Trophoblast cell (in vitro differentiated cells and primary cell): ENCODE measurements at places on chromosomes 1 and 21.

DNA sequence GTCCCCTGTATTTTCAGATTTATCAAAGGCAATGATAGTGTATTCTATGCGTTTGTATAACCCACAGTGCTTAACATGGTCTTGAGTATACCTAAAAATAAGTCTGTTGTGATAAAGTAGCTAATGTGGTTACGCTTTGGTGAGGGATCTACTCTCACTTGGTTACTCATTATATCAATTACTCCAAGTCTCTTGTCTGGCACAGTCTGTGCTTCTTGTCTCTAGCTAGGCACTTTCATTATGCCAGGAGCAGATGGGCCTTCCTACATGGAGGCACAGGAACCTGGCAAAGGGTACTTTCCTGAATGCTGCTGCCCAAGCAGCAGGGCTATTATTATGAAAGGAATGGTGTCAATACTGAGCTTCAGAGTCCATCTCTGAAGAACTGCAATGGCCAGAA lies 4.2 kb upstream of the PTPN22 start:
- H3K27ac ChIP-seq, result no peak overlapping the region
- H3K4me3 ChIP-seq, result no peak overlapping the region
- DNase-seq, result no peak
- H3K4me1 ChIP-seq, result no peaks in the 10 kb centered on the region

GRCh38 chr21:39152271-39152670 lies 31.0 kb downstream of the PSMG1 start:
- no peaks in the 10 kb centered on the region for H3K27me3 ChIP-seq
- H3K4me3 ChIP-seq, result no peak overlapping the region
- no peaks in the 10 kb centered on the region for H3K4me1 ChIP-seq
- no peak for DNase-seq
- H3K27ac ChIP-seq, result no peak overlapping the region
- no peaks in the 10 kb centered on the region for H3K36me3 ChIP-seq

GRCh38 chr21:41065539-41065938 lies 102.4 kb upstream of the BACE2 start:
- no peaks in the 10 kb centered on the region for H3K27me3 ChIP-seq
- peak; percentile 97 for DNase-seq
- no peak overlapping the region for H3K27ac ChIP-seq
- H3K4me3 ChIP-seq, result no peak overlapping the region
- H3K36me3 ChIP-seq, result no peaks in the 10 kb centered on the region
- H3K4me1 ChIP-seq, result no peaks in the 10 kb centered on the region

DNA sequence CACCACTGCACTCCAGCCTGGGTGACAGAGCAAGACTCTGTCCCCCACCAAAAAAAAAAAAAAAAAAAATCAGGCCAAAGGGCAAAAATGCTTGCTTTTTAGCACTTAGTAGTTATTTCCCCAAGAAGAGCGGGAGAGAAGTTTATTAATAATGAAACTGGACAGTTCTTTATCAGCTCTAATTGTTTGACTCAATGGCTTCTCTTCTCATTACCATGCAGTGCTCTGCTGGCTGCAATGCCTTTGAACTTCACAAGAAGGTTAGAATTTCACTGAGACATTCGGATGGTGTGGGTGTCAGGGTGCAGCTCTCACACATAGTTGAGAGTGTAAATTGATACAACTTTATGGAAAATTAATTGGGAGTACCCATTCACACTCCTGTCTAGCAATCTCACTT lies 63.7 kb downstream of the EDARADD start:
- H3K36me3 ChIP-seq, result no peaks in the 10 kb centered on the region
- no peak for DNase-seq
- H3K4me1 ChIP-seq, result no peaks in the 10 kb centered on the region
- H3K4me3 ChIP-seq, result no peak overlapping the region

DNA sequence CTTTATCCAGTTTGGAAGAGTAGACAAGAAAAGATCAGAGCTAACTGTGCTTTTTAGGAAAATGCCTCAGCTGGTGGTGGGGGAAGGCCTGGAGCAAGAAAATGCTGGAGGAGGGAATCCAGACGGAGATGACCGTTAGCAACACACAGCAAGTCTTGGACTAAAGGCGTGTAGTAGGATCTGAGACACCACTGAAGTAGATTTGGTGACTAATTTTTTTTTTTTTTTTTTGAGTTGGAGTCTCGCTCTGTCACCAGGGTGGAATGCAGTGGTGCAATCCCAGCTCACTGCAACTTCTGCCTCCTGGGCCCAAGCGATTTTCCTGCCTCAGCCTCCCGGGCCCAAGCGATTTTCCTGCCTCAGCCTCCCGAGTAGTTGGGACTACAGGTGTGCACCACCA lies 41.2 kb downstream of the LPAR3 start:
- peaks cover 5% of the 10 kb centered on the region for H3K4me1 ChIP-seq
- H3K36me3 ChIP-seq, result no peaks in the 10 kb centered on the region
- no peak overlapping the region for H3K27ac ChIP-seq
- peak; percentile 83 for DNase-seq

DNA sequence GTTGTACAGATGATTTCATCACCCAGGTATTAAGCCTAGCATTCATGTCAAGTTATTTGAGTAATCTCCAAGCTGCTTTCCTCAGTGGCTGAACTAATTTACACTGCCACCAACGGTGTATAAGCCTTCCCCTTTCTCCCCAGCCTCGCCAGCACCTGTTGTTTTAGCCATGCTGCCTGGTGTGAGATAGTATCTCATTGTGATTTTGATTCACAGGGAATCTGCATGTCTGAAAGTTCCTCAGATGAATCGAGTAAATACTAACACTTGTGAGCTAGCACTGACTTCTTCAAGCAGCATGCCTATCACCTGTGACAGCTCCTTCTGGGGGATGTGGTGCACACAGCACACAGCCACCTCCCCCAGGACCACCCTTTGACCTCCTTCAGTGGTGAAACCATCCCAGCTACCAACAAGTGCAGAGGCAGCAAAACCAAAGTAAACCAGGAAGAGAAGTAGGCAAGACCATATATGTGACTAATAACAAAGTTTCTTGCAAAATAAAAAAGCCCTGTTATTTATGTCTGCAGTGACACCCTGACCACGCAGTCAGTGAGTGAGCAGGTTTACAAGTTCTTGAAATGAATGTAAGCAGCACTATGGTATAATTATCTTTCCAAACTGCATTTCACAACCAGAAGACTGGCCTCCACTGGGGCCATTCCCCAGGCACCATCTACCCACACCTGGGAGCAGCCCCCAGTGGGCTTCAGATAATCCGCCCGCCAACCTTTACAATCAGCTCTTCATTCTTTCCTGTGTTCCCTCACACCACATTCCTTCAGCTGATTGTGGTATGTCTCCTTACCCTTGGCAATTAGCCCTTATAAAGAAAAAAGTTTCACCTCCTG lies 173.8 kb downstream of the ETS2 start:
- no peak overlapping the region for H3K27ac ChIP-seq
- peaks cover 21% of the 10 kb centered on the region for H3K4me1 ChIP-seq
- H3K4me3 ChIP-seq, result no peak overlapping the region
- no peak for DNase-seq
- H3K36me3 ChIP-seq, result no peaks in the 10 kb centered on the region
- no peaks in the 10 kb centered on the region for H3K27me3 ChIP-seq
